ENCODE measurements at places on chromosomes 7 and 10. TPM values are rescaled to one million over a fixed set of nuclear protein-coding genes. Genes with fewer than 3 reads are reported as not detected.
A peak's percentile ranks its signal among the peaks of the same experiment; 100 is the strongest.

DNA sequence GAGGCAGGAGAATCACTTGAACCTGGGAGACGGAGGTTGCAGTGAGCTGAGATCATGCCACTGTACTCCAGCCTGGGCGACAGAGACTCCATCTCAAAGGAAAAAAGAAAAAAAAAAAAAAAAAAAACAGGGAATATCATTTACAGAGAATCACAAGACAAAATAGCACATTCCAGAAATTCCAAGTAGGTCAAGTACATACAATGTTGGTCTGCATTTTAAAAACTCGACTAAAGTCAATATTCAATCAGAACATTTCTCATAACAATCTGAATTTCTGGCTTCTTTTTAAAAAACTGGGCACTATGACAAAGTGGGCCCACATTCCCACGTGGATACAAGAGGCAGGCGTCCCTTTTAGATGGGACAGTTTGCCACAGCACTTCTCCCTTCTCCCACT is 12.8 kb downstream of the ZC3HAV1L start:
- no peak for DNase-seq

DNA sequence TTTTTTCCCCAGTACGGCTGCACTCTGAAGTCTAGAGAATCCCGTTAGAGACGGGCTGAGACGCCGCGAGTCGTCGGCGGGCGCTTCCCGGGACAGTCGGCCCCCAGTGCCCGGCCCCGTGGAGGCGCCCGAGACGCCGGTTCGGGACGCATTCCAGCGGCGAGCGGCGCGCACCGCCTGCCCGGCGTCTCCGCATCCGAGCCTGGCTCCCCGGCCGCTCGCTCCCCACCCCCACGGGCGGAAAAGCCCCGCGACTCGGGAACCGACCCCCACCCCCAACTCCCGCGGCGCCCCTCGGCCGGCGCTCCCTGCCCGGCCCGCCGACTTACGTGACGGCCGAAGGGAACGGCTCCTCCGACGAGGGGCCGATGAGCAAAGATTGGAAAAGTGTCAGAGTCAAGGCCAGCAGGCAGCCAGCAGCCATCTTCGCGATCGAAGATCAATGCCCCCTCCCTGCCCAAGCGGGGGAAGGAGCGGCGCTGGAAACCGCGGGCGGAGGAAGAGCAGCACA is 486 bp downstream of the CACNA2D1 start:
- peak; percentile 33 for DNase-seq

The CEP55 gene
- 12.9 TPM for polyA plus RNA-seq

DNA sequence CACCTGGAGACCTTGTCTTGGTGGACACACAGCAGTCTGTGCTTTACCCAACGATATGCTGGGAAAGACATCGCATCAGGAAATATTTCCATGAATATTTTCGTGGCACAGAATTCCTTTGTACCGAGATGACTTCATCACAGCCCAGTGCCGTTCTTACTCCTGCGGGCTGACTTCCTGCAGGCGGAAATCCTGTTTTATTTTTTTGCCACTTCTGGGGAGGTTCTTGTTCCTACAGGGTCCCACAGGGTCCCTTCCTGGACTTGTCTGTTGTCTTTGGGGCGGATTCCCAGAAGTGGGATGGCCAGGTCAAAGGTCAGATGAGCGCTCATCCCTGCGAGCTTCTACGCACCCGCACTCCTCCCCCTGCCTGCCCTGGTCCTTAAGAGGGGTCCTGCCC is 86.5 kb downstream of the DNAJB6 start:
- DNase-seq: no peak

DNA sequence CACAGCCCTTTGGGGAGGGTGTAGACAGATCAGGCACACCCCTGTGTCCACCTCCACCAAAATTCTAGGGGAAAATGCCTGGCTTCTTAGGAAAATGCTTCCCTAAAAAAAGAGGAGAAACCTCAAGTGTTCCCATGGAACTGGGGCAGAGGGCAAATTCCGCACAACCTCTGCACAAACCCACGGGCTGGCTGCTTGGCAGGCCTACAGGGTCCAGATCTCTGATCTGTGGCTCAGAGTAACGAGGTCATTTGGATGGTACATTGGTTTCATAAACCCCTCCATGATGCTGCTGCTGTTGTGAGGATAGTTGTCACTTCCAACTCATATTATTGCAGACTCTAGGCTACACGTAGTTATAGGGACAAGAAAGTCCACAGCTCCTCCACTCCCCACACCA is 16.0 kb downstream of the LGI1 start:
- no peak for DNase-seq

- no peak for DNase-seq
Measured at GRCh38 chr7:94154858-94155257, 150.7 kb upstream of the BET1 start.

The AS3MT gene
- 26.0 TPM for polyA plus RNA-seq

The NOS3 gene
- 12.3 TPM for polyA plus RNA-seq

DNA sequence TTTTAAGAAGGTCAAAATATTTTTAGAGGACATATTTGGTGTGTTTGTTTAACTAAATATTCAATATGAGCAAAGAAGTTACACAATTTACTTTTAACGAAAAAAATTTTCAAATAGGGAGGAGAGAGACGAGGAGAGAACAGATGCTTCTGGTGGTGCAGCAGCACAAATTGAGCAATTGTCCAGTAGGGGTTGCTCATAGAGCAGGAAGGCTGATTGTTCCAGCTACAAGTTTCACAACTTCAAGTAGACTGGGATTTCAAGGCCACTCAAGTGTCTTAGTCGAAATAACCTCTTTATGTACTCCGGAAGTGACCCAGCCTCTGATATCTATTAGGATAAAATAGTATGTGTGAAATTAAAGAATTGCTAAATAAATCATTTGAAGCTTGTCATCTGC is 197.9 kb downstream of the HDAC9 start:
- no peak for DNase-seq

Measured in renal pelvis (tissue), 12 donors.